ENCODE measurements at places on chromosomes 3 and 15. TPM values are rescaled to one million over a fixed set of nuclear protein-coding genes. Genes with fewer than 3 reads are reported as not detected.
A peak's percentile ranks its signal among the peaks of the same experiment; 100 is the strongest.

DNA sequence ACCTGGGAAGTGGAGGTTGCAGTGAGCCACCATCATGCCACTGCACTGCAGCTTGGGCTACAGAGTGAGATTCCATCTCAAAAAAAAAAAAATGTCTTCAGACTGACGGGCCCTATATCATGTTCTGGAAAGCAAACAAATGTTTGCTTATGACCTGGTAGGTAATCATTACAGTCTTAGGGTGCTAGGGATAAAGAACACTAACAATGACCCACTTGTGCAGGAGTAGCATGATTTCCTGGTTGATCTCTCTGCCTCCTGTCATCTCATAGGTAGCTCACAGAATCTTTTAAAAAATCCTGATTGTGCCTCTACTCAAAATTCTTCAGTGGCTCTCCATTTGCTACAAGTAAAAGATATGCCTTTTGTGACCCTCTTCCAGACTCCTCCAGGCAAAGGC is 74.5 kb upstream of the TSPAN3 start:
- DNase-seq: no peak

GRCh38 chr15:70584838-70585706 is 178.3 kb downstream of the UACA start:
- no peak for DNase-seq

GRCh38 chr15:31157644-31158069 is 56.1 kb upstream of the TRPM1 start:
- peak; percentile 95 for DNase-seq

CX3CR1 gene
- total RNA-seq: 0.43 TPM

STAB1 gene
- 71.5 TPM for total RNA-seq

ACTC1 gene
- not detected for total RNA-seq

FRMD5 gene
- not detected for total RNA-seq

Measured in left lobe of liver (tissue), 2 donors.